ENCODE measurements at places on chromosomes 11 and 22.

DNA sequence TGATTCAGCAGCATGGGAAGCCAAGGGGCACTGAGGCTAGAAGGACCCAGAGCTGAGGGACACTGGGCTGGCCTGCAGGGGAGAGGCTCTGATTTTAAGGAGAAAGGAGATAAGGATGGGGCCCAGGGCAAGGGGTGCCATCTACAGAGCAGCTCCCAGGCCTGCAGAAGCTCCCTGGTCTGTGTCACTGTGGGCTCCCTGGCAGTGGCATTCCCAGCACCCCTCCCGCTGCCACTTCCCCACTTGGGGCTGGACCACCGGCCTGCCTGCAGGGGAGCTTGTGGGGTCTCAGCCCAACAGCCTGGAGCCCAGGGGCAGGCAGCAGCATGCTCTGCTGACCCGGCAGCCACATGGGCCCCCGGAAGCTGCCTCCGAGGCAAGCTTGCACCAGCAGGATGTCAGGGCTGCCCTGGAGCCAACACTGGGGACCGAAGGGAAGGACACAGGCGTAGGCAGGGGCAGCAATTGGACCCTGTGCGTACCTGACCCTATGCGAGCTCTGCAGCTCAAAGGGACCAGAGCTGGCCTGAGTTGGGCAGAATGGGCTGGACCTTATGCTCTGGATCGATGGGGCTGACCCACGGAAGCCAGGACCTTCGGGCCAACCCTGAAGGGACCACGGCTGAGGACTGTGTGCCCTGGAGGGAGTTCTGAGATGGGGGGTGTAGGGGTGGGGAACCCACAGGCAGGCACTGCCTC is 35.4 kb upstream of the WNT7B start:
- no peak for DNase-seq

DNA sequence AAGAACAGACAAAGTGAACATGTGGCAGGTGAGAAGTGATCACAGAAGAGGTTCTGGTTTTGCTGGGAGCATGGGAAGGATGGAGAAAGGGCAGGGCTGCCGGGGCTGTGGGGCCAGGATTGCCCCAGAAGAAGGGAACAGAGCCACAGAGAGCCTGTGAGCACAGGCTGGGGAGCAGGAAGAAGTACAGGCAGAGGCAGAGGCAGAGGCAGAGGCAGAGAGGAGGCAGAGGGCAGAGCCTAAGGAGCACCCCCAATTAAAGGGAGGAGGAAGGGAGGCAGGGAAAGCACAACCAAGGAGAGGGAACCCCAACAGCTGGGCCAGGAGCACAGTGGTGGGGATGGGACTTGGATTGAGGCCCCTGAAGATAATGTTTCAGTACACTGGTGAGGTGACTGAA is 51.5 kb downstream of the SGSM3 start:
- DNase-seq = no peak

GRCh38 chr22:32819120-32819519 is 17.6 kb downstream of the TIMP3 start:
- DNase-seq = no peak

GRCh38 chr11:126430581-126431335 is 75.3 kb downstream of the ST3GAL4 start:
- DNase-seq = no peak

- no peak for DNase-seq
These were observed 2.9 kb downstream of the KLHL35 start for GRCh38 chr11:75429902-75430713.

GRCh38 chr22:26918226-26918625 is 260.8 kb downstream of the MIAT start:
- DNase-seq = no peak

GRCh38 chr22:33666279-33666960 is 253.9 kb downstream of the LARGE1 start:
- no peak for DNase-seq

DNA sequence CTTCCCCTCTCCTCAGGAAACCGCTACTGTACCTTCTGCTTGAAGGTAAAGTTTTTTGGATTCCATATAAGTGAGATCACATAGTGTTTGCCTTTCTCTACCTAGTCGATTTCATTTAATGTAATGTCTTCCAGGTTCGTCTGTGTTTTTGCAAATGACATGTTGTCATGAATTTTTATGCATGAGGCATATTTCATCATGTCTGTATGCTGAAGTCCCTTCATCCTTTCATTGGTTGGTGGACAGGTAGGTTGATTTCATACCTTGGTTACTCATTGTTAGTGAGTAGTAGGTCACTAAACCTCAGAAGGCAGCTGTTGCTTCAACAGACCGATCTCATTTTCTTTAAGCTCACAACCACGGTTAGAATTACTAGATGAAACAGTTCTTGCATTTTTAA is 60.3 kb downstream of the LRRC74B start:
- no peak for DNase-seq

- no peak for DNase-seq
These were observed 56.6 kb upstream of the FDX1 start for GRCh38 chr11:110373051-110373702.

DNA sequence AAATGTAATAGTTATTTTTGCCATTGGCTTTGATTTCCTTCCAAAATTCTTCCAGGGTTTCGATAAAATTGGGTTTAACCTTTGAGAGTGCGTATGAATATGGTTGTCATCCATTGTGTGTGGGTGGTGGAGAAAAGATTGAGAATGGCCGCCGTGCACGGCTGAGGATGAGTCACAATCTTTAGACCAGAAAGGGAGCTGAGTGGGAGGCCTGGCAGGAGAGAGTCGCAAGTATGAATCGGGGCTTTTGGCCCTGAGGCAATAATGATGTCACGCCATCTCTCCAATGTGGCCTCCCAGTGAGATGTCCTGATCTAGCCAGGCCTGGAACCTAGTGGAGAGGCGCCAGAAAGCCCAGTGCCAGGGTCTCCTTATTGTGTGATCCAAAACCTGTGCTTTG is 33.1 kb upstream of the SMPD1 start:
- DNase-seq = peak; percentile 67

DNA sequence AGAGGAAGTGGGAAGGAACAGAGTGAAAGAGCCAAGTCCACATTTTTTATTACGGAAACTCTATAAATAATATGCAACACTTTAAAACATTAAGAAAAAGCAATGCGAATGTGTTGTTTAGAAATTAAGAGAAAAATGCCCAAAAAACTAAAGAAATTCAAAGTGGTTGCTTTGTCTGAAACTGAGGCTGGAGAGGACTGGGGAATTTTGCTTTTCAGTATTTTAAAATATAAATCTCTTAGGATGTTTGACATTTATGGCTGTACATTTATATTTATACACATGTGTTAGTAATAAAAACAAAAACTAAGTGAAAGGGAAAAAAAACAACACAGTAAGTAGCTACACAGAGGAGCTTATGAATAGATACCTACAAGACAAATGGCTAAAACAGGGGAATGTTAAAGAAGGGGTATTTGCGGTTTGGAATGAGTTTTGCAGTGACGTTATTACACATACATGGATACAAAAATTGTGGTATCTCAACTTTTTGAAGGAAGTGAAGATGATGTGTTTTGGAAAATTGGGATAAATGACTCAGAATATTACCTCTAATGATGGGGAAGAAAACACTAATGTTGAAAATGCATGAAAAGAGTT is 97.0 kb upstream of the DRD2 start:
- DNase-seq = no peak

GRCh38 chr11:15901054-15901453 is 455.3 kb downstream of the SOX6 start:
- no peak for DNase-seq

GRCh38 chr11:14927146-14927545 is 35.1 kb upstream of the CYP2R1 start:
- DNase-seq = no peak

- no peak for DNase-seq
These were observed 8.4 kb downstream of the SLC25A45 start for GRCh38 chr11:65373839-65374580.

GRCh38 chr22:20428496-20429253 is 8.9 kb downstream of the SCARF2 start:
- DNase-seq = no peak

DNA sequence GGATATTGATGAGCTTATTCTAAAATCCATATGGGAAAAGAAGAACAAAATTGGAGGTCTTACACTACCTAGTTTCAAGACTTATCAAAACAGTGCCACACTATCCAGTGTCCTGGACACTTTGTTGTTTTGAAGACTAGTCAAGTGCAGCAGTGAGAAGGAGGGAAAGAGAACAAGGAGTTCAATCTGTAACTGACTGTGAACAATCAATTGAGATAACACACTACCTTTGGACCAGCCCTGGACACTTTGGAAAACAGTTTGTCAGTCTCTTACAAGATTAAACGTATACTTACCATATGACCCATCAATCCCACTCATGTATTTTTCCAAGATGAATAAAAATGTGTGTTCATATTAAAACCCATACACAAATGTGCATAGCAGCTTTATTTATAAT is 10.0 kb upstream of the CSTF3 start:
- DNase-seq = no peak

- peak; percentile 49 for DNase-seq
These were observed 4.8 kb upstream of the NNMT start for GRCh38 chr11:114291381-114291780.

- no peak for DNase-seq
These were observed at the start of gene TNNI2 for GRCh38 chr11:1838426-1839144. TNNI2 (plus strand) TSS chr11:1838981; CDS start chr11:1839697, 716 bp downstream.

- DNase-seq = no peak
These were observed 786 bp downstream of the CAPN1 start for GRCh38 chr11:65182258-65183170.

- DNase-seq = no peak
These were observed 31.3 kb upstream of the MYOD1 start for GRCh38 chr11:17687946-17688670.

DNA sequence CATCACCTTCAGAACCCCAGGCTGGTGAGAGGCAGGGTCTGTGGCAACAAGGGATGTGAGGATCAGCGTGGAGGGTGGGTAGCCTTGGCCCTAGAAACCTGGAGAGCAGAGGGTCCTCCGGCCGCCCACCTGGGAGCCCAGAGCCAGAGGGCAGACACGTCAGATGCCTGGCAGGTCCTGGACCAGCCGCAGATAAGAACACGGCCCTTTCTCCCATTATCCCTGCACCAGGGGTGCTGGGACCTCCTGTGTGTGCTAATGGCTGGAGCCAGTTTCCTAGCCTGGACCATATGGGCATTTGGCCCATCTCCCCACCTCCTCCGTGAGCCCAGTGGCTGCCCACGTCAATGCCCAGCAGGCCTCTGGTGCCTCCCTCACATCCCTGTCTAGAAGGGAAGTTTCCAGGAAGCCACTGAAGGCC is 88.4 kb downstream of the MORC2 start:
- no peak for DNase-seq

GRCh38 chr22:33461698-33462434 is 403.7 kb upstream of the SYN3 start:
- DNase-seq = no peak
